A549 treated with GW870086 at 1 μM for 4 hours (cell line): ENCODE measurements at places on chromosomes 6 and 20. TPM values are rescaled to one million over a fixed set of nuclear protein-coding genes. Genes with fewer than 3 reads are reported as not detected.

The SASH1 gene
- total RNA-seq: 2.2 to 3.3 TPM (median 2.8 TPM) in 5 replicates

The OR10C1 gene
- total RNA-seq: not detected in 5 replicates

The DLL1 gene
- total RNA-seq: 0.21 to 0.45 TPM (median 0.28 TPM) in 5 replicates

The PSMB9 gene
- 15.8 to 26.0 TPM (median 18.9 TPM) in 5 replicates for total RNA-seq

The MAN1A1 gene
- total RNA-seq: 0.03 to 0.07 TPM (median 0.05 TPM) in 4 of 5 replicates, not detected in the other

The DCDC2 gene
- 2.3 to 3.3 TPM (median 2.5 TPM) in 5 replicates for total RNA-seq

The SUMO4 gene
- total RNA-seq: not detected in 5 replicates

The OR12D3 gene
- not detected in 5 replicates for total RNA-seq

The ANKS1A gene
- 5.3 to 7.7 TPM (median 6.8 TPM) in 5 replicates for total RNA-seq

The FOXA2 gene
- 12.4 to 19.1 TPM (median 17.8 TPM) in 5 replicates for total RNA-seq

The NDUFAF5 gene
- total RNA-seq: 30.0 to 38.4 TPM (median 35.1 TPM) in 5 replicates

The COL10A1 gene
- not detected in 5 replicates for total RNA-seq

The TMEM200A gene
- 0.07 to 0.11 TPM (median 0.08 TPM) in 5 replicates for total RNA-seq

The CRISP3 gene
- total RNA-seq: not detected in 5 replicates

The MCHR2 gene
- not detected in 5 replicates for total RNA-seq

The C20orf144 gene
- total RNA-seq: 0.07 to 0.19 TPM (median 0.11 TPM) in 4 of 5 replicates, not detected in the other

The PAX1 gene
- total RNA-seq: not detected in 5 replicates

The PPIL4 gene
- 11.7 to 18.3 TPM (median 14.5 TPM) in 5 replicates for total RNA-seq
